ENCODE measurements at places on chromosomes 12 and 14. TPM values are rescaled to one million over a fixed set of nuclear protein-coding genes. Genes with fewer than 3 reads are reported as not detected.

- DNase-seq: no peak
Measured at GRCh38 chr14:99286761-99287160, 14.8 kb upstream of the BCL11B start.

DNA sequence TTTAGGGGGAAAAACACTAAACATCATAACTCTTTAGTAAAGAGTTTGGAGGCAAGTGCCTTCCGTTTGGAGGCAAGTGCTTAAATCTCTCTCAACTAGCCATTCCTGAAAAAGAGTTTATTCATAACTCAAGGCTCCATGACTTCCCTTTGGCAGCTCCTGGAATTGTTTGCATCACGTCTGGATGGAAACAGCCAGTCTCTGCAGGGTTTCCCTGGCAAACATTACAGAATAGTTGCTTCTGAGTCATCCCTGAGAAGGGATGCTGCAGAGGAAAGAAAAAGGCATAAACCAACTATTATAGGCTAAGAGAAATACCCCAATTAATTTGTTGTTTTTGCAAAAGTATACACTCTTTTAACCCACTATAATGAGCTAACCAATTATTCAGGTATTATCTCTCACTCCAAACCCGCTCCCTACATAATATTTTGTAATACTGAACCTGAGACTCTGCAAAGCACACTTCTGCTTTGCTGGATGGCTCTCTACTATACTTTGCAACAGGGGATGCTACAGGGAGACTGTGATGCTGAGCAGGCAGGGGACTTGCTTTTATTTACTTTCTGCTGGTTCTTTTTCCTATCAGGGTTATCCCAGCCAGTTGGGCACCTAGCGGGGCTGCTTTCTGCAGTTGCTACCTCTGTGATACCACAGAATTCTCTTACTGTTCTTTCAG is 497.7 kb downstream of the FUT8 start:
- no peak for DNase-seq

GRCh38 chr12:2547273-2548044 is 247.3 kb upstream of the FKBP4 start:
- DNase-seq: no peak

DNA sequence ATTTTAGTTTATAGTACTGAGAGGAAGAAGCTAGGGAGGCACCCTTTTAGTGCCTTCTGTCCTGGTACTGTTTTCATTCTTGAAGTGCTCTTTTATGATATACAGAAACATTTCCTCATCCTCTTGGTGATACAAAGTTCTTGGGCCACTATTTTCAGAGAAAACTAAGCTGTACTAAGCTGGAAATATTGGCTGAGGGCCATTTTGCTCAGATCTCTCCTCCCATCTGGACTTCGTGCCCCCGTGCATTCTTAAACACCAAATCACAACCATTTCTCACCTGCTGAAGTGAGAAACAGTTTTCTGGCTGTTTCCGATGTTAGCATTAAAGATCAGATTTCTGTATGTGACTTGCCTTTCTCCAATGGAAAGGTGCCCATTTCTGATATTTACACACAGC is 158.9 kb downstream of the FBXL14 start:
- DNase-seq: no peak

NAB2 gene
- total RNA-seq: 9.6 TPM

- no peak for DNase-seq
Measured at GRCh38 chr12:9341260-9341585, 133.0 kb upstream of the PZP start.

KCNH3 gene
- total RNA-seq: 0.09 TPM

TMEM132C gene
- not detected for total RNA-seq

LRFN5 gene
- not detected for total RNA-seq

FOXM1 gene
- total RNA-seq: 32.9 TPM

DNA sequence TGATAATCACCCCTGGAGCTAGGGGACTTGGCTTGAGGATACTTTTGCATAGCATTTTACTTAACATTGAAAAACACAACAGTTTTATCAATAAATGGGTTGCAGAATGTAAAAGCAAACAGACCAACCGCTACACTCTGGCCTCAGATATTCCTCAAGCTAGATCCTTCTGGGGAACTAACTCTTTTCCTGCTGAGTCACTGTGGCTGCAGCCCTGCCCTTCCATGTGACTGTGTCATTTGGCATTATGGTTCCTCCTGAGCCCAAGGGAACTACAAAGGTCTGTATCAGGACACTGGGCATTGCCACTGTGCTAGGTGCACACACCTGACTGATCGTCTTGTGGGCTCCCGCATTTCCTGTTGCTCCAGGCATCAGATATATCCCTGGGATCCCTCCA is 56.6 kb downstream of the TTC9 start:
- DNase-seq: peak; percentile 6

- DNase-seq: no peak
Measured at GRCh38 chr12:85509857-85510256, 229.8 kb downstream of the ALX1 start.

DNA sequence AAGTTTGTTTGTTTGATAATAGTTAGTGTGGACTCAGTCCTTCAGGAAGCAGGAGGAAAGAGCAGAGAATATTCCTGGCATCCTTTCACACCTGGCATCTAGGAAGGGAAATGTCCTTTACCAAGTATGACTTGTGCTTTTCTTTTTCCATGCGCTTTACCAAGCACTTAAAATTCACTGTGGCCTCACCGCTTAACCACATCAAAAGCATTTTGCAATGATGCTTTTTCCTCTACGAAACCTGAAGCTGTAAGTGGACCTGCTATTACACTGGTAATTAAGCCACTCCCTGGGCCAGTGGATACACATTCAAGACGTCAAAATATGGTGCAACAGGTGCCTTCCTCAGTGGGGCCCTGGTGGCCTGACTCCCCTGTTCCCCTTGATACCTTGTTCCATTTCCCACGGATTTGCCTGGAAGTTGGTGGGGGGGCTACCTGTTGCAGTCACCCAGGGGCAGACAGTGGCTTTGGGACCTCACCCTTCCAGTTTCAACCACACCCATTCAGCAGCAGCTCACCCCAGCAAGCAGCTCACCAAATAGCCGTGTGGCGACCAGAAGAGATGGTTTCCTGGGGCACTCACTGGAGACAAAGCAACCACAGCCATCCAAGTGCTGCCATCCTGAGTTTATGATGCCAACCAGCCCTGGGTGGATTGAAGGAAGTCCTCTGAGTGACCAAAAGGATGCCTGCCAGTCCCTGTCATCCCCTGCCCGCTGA is 14.2 kb upstream of the FZD10 start:
- no peak for DNase-seq

DNA sequence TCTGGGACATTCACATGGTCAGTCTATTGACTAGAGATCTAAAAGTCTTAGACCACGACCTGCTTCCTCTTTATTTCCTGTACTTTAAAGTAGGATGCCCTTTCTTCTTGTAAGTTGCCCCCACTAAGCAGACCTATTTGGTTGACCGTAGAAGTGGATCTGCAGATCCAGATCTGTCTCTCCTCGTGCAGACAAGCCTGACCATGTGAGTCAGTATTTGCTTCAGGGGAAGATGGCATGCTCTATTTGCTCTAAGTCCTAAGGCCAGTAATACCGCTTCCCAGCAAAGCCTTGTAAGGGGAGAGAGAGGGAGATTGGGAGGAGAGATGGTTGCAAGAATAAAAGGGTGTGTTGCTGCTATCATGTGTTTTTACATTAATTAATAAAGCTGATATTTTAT is 46.8 kb downstream of the KCNC2 start:
- DNase-seq: no peak

ANO4 gene
- 0.85 TPM for total RNA-seq

DNA sequence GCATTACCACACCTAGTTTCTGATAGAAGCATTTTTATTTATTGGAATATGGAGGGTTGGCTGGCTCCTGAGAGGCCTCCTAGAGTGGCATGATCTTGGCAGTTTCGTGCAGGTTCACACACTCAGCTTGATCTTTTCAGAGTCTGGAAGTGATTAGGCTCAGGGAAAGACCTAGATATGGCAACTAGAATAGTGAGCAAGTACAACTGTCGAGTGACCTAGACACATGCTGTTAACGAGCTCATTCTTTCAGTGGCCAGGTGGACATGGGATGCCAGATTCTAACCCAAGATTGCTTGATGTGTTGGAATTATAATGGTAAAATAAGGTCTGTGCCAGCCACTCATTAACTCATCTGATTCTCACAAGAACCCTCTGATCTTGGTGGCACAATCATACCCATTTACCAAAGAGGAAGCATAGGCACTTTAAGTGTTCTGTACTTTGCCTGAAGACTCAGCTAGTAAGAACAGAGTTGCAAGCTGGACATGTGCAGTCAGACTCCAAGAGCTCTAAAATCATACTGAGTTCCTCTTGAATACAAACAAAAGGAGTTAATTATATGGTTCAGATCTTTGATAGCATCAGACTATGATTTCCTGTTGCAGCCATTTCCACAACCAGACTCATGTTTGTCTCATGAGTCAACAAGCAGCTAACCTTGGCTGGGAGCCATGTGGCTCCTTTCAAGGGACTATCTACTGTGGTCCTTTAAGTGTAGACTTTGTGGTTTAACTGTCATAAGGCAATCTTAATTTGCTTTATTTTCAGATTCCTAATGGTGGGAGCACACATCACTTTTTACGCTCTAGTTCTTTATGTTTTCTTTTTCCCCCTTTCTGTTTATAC is 144.2 kb downstream of the PLEKHA5 start:
- DNase-seq: peak; percentile 97

FAM177A1 gene
- 43.1 TPM for total RNA-seq

NTN4 gene
- 711 TPM for total RNA-seq

DNA sequence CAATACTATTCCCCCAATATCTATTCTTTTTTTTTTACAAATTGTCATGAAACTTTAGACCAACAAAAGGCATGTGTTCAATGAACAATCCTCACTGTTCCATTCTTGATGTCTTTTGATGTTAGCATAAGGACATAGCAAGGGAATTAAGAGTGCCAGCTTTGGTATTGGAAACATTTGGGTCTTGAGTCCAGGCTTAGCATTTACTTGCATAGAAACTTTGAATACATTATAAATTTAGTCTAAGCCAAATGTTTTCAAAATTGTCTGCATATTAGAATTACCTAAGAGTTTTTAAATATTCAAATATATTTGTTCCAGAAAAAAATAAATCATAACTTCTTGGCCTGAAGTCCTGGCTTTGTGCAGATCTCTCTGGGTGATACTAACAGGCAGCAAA is 406.5 kb downstream of the LRFN5 start:
- DNase-seq: no peak

- no peak for DNase-seq
Measured at GRCh38 chr12:63079791-63080502, 71.1 kb downstream of the AVPR1A start.

GRCh38 chr12:81991868-81992267 is 232.7 kb upstream of the PPFIA2 start:
- DNase-seq: no peak

BICDL1 gene
- 0.05 TPM for total RNA-seq

GRCh38 chr14:50619569-50620141 is 48.5 kb downstream of the SAV1 start:
- peak; percentile 73 for DNase-seq

DNA sequence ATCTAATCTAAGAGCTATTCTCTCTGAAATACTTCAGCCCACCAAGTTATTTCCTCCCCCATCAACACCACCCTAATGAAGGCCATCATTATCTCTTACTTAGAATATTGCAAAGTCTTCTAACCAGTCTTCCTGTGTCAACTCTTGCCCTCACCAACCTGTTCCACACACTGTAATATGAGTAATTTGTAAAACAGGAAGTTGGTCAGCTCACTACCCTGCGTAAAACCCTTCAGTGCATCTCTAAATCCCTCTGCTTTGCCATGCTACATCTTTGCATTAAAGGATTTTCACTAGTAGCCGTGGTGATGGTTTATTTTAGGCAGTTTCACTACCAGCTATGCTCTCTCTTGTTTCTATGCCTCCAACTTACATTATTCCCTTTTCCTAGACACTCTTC is 70.0 kb downstream of the KIF21A start:
- peak; percentile 6 for DNase-seq

PMCH gene
- total RNA-seq: not detected

- peak; percentile 74 for DNase-seq
Measured at GRCh38 chr14:95515080-95515489, 1.4 kb downstream of the SYNE3 start.

DNA sequence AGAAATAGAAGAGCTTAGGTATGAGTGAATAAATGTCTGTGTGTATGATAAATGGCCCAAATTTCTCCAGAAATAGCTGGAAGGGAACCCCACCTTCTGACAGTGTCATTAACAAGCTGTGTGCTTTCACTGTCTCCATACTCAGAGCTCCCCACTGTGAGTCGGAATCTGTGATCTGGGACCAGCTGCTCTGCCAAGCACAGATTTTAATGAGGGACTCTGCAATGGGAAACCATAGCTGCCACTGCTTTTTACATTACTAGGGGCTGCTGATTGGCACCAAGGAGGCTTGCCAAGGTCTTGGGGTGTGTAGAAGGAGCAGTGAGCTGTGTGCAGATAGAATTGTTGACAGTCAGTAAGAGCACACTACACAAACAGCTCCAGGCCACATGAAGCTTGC is 244.2 kb upstream of the CCDC196 start:
- no peak for DNase-seq

- no peak for DNase-seq
Measured at GRCh38 chr12:77019920-77020319, 45.4 kb downstream of the E2F7 start.

GRCh38 chr12:106671840-106672239 is 89.0 kb downstream of the RFX4 start:
- DNase-seq: no peak

DNA sequence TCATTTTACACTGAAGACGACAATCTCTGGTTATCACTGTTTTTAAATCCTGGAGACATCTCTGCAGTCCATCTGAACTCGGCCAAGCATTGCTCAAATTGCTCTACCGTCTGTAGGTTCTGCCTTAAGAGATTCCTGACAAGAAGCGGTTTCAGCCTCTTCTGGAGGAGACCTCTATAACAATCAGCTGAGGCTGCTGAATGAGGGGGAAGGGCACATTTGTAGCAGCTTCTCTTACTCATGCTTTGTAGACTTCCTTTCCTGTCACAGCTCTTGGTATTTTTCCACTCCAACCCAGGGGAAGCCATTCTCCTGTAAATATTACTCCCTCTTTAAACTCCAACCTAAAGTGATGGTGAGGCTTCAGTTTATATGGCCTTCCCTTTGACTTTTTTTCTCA is 3.0 kb downstream of the ARG2 start:
- peak; percentile 93 for DNase-seq

ASCL1 gene
- total RNA-seq: not detected

DNA sequence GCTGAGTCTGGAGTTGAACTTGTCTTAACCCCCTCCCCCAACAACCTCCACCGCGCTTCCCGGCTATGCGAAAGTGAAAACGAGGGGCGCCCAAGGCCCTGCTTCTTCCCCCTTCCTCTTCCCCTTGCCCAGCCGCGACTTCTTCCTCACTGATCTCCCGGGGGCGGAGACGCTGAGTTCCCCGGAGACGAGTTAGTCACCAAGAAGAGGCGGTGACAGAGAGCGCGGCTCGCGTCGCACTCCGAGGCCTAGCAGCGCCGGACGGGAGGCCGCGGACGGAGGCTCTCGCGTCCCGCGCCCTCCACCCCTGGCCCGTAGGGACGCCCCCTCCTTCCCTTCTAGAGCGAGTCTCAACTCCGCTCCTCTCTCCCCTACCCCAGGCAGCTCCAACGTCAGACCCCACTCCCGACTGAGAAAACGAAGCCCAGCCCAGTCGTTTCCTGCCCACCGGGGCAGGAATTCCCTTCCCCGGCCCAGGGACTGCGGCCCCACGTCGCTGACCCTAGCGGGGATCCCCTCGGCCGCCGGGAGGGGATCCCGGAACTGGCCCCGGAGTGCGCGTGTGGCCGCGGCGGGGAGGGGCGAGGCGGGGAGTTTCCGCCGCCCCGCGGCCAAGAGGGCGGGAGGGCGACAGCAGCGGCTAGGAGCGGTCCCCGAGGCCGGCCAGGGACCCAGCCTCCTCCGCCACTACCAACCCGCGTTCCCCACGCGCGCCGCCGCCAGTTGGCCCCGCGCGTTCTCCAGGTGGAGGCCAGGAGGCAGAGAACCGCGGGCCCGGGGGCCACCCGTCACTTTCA is 1.4 kb downstream of the BAZ1A start:
- peak; percentile 84 for DNase-seq

MMP14 gene
- 73.3 TPM for total RNA-seq
